Endodermal cell (in vitro differentiated cells): ENCODE measurements at places on chromosomes 12 and 14. TPM values are rescaled to one million over a fixed set of nuclear protein-coding genes. Genes with fewer than 3 reads are reported as not detected.

GRCh38 chr12:109952873-109953272, 43.3 kb downstream of the GIT2 start:
- no peak overlapping the region for H3K27ac ChIP-seq
- H3K4me1 ChIP-seq = no peaks in the 10 kb centered on the region
- DNase-seq = no peak

ANKRD33 gene
- 0.36 to 29.4 TPM (median 0.46 TPM) in 3 replicates for total RNA-seq

SELPLG gene
- 0.13 and 0.14 TPM in 2 replicates for total RNA-seq

DNA sequence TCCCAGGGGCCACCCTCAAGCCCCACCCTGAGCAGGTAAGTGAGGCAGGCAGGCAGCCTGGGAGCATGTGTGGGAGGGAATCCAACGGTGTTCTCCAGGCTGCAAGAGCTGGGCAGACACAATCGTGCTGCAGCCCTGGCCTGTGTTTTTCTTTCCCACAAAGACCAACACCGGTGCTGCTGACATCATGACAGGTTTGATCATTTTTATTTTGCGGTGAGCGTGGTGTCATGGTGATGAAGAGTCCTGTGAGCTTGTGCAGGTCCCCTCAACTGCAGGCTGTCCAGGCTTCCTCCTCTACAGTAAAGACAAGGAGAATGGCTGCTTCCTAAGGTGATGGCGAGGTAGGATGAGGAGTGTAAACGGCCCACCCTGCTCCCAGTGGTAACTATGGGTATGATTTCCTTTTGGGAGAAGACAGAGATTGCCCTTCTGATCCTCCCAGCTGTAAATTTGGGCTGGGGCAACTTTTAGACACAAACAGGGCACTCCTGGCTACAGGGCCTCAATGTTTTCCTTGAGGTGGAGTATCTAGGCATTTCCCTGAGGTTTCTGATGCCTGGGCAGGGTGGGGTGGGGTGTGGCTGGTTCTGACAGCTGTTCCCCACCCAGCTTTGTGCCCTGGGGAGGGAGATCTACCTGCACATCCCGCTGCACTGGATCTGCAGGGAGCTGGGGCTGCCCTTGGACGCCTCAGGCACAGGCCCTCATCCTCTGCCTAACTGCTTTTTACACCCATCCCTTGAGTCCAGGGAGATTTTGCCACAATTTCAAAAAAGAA, 109.1 kb downstream of the VCPKMT start:
- peaks cover 23% of the 10 kb centered on the region for H3K27me3 ChIP-seq
- no peaks in the 10 kb centered on the region for H3K4me1 ChIP-seq
- no peak overlapping the region for H3K4me3 ChIP-seq
- no peak overlapping the region for H3K27ac ChIP-seq
- peak; percentile 72 for DNase-seq

SLC6A13 gene
- 1.8 and 2.4 TPM in 2 replicates for total RNA-seq

DNA sequence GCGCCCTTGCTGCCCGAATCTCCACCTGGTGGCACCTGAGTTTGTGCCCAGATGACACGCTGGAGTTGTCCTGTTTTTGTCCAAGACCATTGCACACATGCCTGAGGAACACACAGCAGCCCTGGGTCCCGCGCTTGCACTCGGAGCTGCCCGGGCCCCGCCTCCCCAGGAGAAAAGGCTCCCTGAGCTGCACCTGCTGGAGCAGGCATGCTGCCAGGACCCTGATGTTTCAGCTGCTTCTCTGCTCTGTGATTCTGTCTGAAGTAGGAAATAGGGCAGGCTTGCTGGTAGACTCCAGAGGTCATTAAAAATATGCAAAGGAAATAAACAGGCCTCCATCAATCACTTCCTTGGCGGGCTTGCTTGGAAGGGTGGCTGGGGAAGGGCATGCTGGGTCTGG, 271.6 kb downstream of the CACNA1C start:
- H3K4me1 ChIP-seq = peaks cover 3% of the 10 kb centered on the region
- no peak overlapping the region for H3K4me3 ChIP-seq
- H3K27ac ChIP-seq = no peak overlapping the region
- no peak for DNase-seq
- no peaks in the 10 kb centered on the region for H3K27me3 ChIP-seq

GRCh38 chr14:53441789-53442188, 288.7 kb upstream of the DDHD1 start:
- DNase-seq = no peak
- no peak overlapping the region for H3K4me3 ChIP-seq
- H3K36me3 ChIP-seq = no peaks in the 10 kb centered on the region

GRCh38 chr14:39763402-39763890, 331.2 kb upstream of the FBXO33 start:
- H3K4me3 ChIP-seq = no peak overlapping the region
- no peaks in the 10 kb centered on the region for H3K36me3 ChIP-seq
- no peaks in the 10 kb centered on the region for H3K4me1 ChIP-seq
- no peak for DNase-seq
- H3K27ac ChIP-seq = no peak overlapping the region

- H3K4me3 ChIP-seq = no peak overlapping the region
- DNase-seq = peak; percentile 58
- H3K36me3 ChIP-seq = no peaks in the 10 kb centered on the region
- H3K4me1 ChIP-seq = no peaks in the 10 kb centered on the region
Measured at GRCh38 chr14:104116288-104116755, 22.1 kb upstream of the KIF26A start.

- H3K36me3 ChIP-seq = no peaks in the 10 kb centered on the region
- no peak overlapping the region for H3K4me3 ChIP-seq
- no peaks in the 10 kb centered on the region for H3K27me3 ChIP-seq
- no peak overlapping the region for H3K27ac ChIP-seq
Measured at GRCh38 chr12:77439749-77440148, 374.4 kb upstream of the E2F7 start.

GRCh38 chr14:71346685-71347084, 439.4 kb downstream of the PCNX1 start:
- H3K27me3 ChIP-seq = no peaks in the 10 kb centered on the region
- H3K4me1 ChIP-seq = no peaks in the 10 kb centered on the region
- DNase-seq = no peak
- H3K36me3 ChIP-seq = peaks cover 9% of the 10 kb centered on the region
- H3K4me3 ChIP-seq = no peak overlapping the region

GRCh38 chr14:41597647-41598046, 9.0 kb upstream of the LRFN5 start:
- no peaks in the 10 kb centered on the region for H3K4me1 ChIP-seq
- H3K27me3 ChIP-seq = peaks cover 3% of the 10 kb centered on the region
- peak; percentile 78 for DNase-seq
- H3K27ac ChIP-seq = no peak overlapping the region
- no peak overlapping the region for H3K4me3 ChIP-seq

GRCh38 chr14:94368956-94369355, 19.4 kb downstream of the SERPINA1 start:
- no peaks in the 10 kb centered on the region for H3K27me3 ChIP-seq
- no peaks in the 10 kb centered on the region for H3K4me1 ChIP-seq
- H3K36me3 ChIP-seq = no peaks in the 10 kb centered on the region
- H3K27ac ChIP-seq = no peak overlapping the region
- H3K4me3 ChIP-seq = no peak overlapping the region

DNA sequence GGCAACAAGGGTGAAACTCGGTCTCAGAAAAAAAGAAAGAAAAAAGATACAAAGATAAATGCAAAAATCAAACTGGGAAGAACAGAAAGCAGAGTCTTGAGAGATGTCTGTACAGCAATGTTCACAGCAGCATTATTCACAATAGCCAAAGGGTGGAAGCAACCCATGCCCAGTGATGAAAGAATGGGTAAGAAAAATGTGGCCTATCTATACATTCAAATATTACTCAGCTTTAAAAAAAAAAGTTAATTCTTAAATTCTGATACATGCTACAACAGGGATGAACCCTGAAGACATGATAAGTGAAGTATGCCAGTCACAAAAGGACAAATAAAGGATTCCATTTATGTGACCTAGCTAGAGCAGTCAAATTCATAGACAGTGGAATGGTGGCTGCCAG, 33.7 kb downstream of the SPPL3 start:
- DNase-seq = no peak
- H3K36me3 ChIP-seq = no peaks in the 10 kb centered on the region
- H3K4me1 ChIP-seq = peaks cover 7% of the 10 kb centered on the region
- no peak overlapping the region for H3K4me3 ChIP-seq

GRCh38 chr12:124036657-124037109, 63.7 kb downstream of the ZNF664 start:
- DNase-seq = peak; percentile 78
- H3K36me3 ChIP-seq = no peaks in the 10 kb centered on the region
- no peak overlapping the region for H3K27ac ChIP-seq
- H3K4me1 ChIP-seq = no peaks in the 10 kb centered on the region

MANSC4 gene
- not detected in 3 replicates for total RNA-seq

- no peak overlapping the region for H3K27ac ChIP-seq
- H3K36me3 ChIP-seq = no peaks in the 10 kb centered on the region
- no peak for DNase-seq
- peaks cover 5% of the 10 kb centered on the region for H3K4me1 ChIP-seq
- no peaks in the 10 kb centered on the region for H3K27me3 ChIP-seq
Measured at GRCh38 chr14:95901054-95901453, 24.4 kb downstream of the TUNAR start.
